ENCODE measurements at places on chromosomes 4 and X. TPM values are rescaled to one million over a fixed set of nuclear protein-coding genes. Genes with fewer than 3 reads are reported as not detected.

Gene GYPE
- total RNA-seq, result not detected

Gene ZAR1
- total RNA-seq, result not detected

Gene GPR119
- total RNA-seq, result not detected

Gene IL2RG
- total RNA-seq, result not detected

Gene PRRG3
- not detected for total RNA-seq

Gene ARHGEF9
- 6.1 TPM for total RNA-seq

Gene DCTD
- total RNA-seq, result 69.6 TPM

Gene EXOC1L
- not detected for total RNA-seq

Gene SHROOM4
- total RNA-seq, result not detected

Gene PPAT
- total RNA-seq, result 22.0 TPM

Gene S100P
- 55.6 TPM for total RNA-seq

Gene SPRY1
- 2.8 TPM for total RNA-seq

Gene DMD
- not detected for total RNA-seq

Gene DSPP
- total RNA-seq, result not detected

Gene NMU
- 0.56 TPM for total RNA-seq

Gene MGARP
- 0.58 TPM for total RNA-seq

Gene PCDH10
- 0.08 TPM for total RNA-seq

Gene PIR
- total RNA-seq, result 62.0 TPM

Gene CCDC110
- total RNA-seq, result 0.06 TPM

Gene POF1B
- total RNA-seq, result 2.6 TPM

Gene SH2D1A
- not detected for total RNA-seq

Gene TMEM128
- 10.7 TPM for total RNA-seq

Gene GAGE12H
- not detected for total RNA-seq

Gene UCP1
- 0.11 TPM for total RNA-seq

Gene EGF
- total RNA-seq, result 1.3 TPM

Gene ACOX3
- 11.0 TPM for total RNA-seq

Gene LNX1
- not detected for total RNA-seq

Gene CCSER1
- not detected for total RNA-seq

Gene C1QTNF7
- total RNA-seq, result not detected

Gene LINC00632
- total RNA-seq, result 2.0 TPM

Gene RXFP1
- total RNA-seq, result not detected

Gene ZNF630
- total RNA-seq, result 0.49 TPM

Gene TLR6
- 2.8 TPM for total RNA-seq

Gene DCAF8L2
- total RNA-seq, result not detected

Gene CDKL2
- total RNA-seq, result 0.79 TPM

Gene AFAP1
- total RNA-seq, result 26.5 TPM

Gene AFM
- not detected for total RNA-seq

Gene RBM46
- not detected for total RNA-seq

Gene H2BW2
- not detected for total RNA-seq

Gene ITIH6
- total RNA-seq, result not detected

Gene EFHC2
- 0.26 TPM for total RNA-seq
